Aorta (tissue), 5 donors: ENCODE measurements at places on chromosomes 7 and 10. TPM values are rescaled to one million over a fixed set of nuclear protein-coding genes. Genes with fewer than 3 reads are reported as not detected.

GIMAP7 gene
- total RNA-seq = 41.8 TPM

CAMK1D gene
- total RNA-seq = 10.9 TPM

SPOCK2 gene
- total RNA-seq = 4.5 TPM

BAMBI gene
- 18.3 TPM for total RNA-seq

SLC26A5 gene
- 0.57 TPM for total RNA-seq

CD36 gene
- total RNA-seq = 114 TPM

CALML3 gene
- not detected for total RNA-seq

FOXI2 gene
- 0.48 TPM for total RNA-seq

CNPY1 gene
- not detected for total RNA-seq

CALY gene
- total RNA-seq = not detected

FAM25C gene
- not detected for total RNA-seq

CYP51A1 gene
- total RNA-seq = 38.4 TPM

PKD1L1 gene
- 0.52 TPM for total RNA-seq

GRCh38 chr7:130723784-130724183 is 10.2 kb downstream of the KLF14 start:
- no peak for DNase-seq

GRCh38 chr7:54097886-54098285 is 444.3 kb upstream of the VSTM2A start:
- DNase-seq = no peak

DNA sequence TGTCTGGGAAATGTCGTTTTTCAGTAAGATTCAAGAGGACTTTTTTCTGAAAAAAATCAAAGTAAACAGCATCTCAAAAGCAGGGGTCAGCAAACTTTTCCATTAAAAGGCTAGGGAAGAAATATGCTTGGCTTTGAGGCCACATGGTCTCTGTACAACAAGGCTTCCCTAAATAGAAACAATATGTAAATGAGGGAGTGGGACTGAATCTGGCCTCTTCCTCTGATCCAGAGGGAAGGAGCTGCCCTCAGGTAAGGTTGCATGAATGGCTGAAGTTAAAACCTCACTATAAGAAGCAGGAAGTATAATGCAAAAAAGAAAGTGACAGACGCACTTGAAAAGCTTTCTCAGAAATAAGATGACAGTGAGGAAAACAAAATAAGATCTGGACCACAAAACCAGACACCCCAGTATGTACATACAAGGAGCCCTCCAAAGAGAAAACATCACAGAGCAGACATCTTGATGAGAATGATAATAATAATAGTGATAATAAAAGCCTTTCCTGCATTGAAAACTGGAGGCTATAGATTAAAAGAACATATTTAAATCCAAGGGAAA is 115.2 kb downstream of the PLXNA4 start:
- DNase-seq = no peak

GRCh38 chr10:86795353-86795752 is 38.9 kb downstream of the BMPR1A start:
- DNase-seq = no peak

- no peak for DNase-seq
Measured at GRCh38 chr7:91847876-91848588, 32.5 kb downstream of the MTERF1 start.

GRCh38 chr7:103809229-103809994 is 180.0 kb downstream of the RELN start:
- no peak for DNase-seq

GRCh38 chr10:32244421-32245207 is 102.3 kb downstream of the EPC1 start:
- DNase-seq = no peak

- DNase-seq = no peak
Measured at GRCh38 chr7:4871056-4871680, 9.3 kb upstream of the PAPOLB start.

- DNase-seq = no peak
Measured at GRCh38 chr7:121919986-121920385, 47.0 kb downstream of the PTPRZ1 start.

DNA sequence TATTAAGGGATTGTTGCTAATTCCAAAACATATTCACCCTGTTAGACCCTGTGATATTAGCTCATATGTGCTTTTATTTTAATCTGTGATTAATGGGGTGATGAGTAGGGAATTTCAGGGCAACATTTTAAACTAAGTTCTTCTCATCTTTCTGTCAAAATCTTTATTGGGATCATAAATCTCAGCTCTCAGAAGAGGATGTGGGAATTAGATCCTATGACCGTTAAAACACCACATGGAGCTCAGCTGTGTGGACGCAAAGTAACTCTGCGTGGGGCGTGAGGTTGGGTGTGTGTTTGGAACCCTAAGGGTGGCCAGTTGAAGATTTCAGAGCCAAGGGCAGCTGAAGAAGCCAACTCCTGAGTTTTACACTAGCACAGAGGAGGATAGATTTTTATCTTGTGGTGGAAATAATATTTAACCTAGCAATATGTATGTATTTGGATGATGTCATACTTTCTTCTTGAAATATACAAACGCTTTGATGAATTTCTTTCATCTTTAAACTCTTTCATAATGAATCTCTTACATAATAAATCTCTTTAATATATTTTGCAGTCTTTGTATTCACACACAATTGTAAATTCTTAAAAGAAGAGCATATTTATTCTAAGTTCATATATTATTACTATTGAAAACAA is 64.4 kb downstream of the EPDR1 start:
- no peak for DNase-seq

- DNase-seq = peak; percentile 49
Measured at GRCh38 chr10:26890956-26891355, 30.2 kb upstream of the ABI1 start.

DNA sequence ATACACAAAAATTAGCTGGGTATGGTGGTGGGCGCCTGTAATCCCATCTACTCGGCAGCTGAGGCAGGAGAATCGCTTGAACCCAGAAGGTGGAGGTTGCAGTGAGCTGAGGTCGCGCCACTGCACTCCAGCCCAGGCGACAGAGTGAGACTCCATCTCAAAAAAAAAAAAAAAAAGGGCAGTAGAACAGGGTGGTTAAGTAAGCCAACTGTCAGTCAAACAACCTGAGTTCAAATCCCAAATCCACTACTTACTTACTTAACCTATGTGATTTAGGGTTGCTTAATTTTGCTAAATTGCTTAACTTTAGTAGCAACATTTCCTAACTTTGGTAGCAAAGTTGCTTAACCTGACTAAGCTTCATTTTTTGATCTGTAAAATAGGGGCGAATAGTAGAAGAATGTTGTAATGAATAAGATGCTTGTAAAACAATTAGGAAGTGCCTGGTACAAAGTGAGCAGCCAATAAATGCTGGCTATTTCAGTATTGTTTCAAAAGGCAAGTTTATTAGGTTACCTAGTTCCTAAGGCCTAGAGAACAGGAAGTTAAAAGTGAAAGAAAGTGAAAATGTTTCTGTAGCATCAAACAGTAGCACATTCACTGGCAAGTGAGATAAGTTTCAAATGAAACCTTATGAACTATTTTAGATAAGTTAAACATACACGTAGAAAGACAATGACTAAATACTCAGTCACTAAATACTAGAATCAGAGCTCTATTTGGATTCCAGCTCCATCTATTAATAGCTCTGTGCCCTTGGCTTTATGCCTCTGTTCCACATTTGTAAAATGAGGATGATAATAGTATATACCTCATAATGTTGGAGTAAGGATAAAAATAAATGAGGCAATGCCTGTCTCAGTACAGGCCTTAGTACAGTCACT is 64.3 kb downstream of the HOXA1 start:
- no peak for DNase-seq

GRCh38 chr10:63977329-63977923 is 456.2 kb downstream of the REEP3 start:
- DNase-seq = no peak

GRCh38 chr7:87144173-87144657 is 8.0 kb upstream of the DMTF1 start:
- no peak for DNase-seq

GRCh38 chr10:24879861-24880260 is 72.5 kb downstream of the PRTFDC1 start:
- DNase-seq = no peak

- DNase-seq = no peak
Measured at GRCh38 chr7:131767591-131767990, 211.2 kb upstream of the PODXL start.

DNA sequence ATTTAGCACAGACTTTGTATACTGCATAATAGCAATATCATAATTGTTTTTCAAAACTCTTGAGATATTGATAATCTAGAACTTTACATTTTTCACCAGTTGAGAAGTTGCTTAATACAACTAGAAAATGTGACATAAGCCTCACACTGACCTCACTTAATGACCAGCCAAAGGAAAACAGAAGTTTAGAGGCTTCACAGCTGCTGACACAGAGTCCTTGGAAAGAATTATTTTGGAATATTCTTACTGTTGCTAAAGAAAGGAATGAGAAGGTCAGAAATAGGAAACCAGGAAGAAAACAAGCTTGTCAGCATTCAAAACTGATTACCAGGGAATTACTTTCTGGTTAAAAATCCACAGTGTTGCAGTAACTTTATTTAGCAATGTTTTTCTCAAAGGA is 35.5 kb upstream of the WASL start:
- DNase-seq = no peak

- DNase-seq = no peak
Measured at GRCh38 chr7:96414931-96415292, 93.0 kb upstream of the SLC25A13 start.

DNA sequence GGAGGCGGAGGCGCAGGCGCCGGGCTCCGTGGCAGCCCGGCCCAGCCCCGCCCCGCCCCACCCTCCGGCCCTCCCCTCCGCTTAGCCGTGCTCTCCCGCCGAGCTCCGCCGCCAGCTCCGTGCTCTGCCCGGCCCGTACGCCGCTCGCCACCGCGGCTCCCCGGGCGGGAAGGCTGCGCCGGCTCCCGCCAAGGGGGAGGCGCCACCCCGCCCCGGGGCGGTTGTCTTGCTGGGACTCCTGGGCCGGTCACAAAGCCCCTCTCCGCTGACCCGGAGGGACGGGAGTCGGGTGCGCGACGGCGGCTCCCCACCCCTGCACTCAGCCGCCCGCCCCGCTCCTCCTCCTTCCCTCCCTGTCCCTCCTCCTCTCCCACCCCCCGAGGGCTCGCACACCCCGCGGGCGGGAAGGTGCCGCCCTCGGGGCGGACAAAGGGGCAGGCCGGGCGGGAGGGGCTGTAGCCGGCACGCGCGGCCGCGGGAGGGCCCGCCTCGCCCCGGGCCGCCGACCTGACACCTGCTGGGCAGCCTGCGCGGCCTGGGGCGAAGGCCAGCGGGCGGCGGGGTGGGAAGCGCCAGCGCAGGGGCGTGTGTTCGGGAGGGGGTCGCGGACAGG is 11.5 kb upstream of the SP8 start:
- peak; percentile 82 for DNase-seq

DNA sequence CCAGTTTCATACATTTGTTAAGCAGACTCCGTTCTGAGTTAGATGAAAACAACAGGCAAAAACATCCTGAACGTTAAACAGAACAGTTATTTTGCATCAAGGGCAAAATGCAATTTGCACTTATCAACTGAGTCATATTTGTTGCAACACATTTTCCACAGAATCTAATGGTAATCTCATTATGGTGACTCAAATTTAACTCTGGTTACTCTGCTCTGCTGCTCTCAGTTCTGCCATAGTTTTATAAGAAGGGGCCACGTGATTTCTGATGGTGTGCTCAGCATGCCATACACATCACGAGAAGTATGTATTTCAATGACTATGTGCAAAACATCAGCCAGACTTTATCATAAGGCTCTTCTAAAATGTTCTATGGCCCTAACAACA is 148.8 kb downstream of the CHCHD3 start:
- DNase-seq = no peak

- DNase-seq = no peak
Measured at GRCh38 chr7:36299823-36300341, 89.8 kb upstream of the ANLN start.

DNA sequence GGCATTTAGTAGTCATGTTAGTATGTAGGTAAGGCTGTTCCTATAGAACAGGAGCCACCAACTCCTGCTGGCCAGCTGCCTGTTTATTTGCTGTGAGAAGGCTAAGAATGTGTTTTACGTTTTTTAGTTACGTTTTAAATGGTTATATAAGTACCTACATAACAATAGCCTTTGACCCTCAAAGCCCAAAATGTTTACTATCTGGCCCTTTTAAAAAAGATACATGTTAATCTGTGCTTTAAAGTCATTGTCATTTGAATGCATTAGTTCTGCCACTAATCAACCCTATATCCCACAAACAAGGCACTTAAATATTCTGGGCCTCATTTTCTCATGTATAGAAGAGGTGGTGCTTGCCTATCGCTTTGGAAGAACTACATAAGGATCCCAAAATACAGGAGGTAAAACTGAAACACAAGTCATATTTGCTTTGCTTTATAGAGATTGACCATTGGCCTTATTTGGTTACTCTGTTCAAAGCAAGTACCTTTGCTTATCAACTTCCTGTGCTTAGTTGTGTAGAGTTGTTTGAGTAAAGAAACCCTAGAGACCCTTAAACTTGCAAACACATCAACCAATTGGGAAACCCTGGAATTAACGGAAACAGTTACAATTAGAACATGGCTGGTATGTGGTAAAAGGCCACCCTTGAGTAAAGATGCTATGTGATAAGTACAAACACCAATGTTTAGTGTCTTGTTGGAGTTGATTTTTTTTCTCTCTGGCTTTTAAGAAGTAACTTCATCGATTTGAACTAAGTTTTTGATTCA is 25.9 kb downstream of the TIMM23 start:
- DNase-seq = no peak

DNA sequence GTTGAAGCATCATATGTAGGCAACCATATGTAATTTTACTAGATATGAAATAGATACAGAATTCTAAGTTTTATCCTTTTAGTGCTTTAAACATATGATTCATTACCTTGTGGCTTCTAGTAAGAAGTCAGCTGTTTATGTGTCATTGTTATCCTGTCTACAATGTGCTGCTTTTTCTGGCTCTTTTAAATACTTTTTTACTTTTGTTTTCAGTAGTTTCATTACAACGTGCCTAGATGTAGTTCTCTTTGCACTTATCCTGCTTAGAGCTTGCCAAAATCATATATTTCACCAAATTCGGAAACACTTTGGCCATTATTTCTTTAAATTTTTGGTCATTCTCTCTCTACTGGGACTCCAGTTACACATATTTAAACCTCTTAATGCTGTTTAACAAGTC is 26.4 kb downstream of the YAE1 start:
- no peak for DNase-seq

DNA sequence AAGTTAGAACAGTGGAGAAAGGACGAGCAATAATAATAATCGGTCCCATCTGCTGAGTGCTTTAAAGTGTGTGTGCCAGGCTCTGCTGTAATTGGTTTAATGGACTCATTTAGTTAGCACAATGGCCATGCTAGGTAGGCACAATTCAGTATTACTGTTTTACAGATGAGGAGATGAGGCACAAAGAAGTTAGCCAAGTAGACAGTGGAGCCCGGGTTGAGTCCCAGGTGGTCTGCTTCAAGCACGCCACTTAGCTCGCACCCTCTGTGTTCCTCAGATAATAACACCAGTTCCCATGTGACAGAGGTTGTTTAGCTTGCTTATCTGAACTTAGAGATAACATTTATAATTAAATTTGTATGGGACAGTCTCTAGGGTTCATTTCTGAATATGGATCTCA is 101.6 kb upstream of the GJD4 start:
- DNase-seq = no peak

DNA sequence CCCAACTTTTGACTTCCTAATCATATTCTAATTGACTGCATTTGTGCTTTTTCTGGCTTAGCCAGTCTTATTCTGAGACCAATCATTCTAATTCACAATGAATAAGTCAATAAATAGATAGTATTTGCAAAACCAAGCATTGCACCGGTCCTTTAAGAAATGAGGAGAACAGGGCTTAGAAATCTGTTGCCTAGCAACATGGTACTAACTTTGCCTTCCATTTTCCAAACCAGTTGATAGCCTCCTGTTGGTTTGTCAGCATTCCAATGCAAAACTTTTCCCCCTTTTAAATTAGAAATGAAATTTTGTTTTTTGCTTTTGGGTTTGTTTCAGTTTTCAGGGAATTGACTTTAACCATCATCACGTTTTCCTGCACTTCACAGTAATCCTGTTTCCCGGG is 603.5 kb upstream of the NRP1 start:
- no peak for DNase-seq
